COLO829 (cell line): ENCODE measurements at places on chromosomes 2 and 18.

DNA sequence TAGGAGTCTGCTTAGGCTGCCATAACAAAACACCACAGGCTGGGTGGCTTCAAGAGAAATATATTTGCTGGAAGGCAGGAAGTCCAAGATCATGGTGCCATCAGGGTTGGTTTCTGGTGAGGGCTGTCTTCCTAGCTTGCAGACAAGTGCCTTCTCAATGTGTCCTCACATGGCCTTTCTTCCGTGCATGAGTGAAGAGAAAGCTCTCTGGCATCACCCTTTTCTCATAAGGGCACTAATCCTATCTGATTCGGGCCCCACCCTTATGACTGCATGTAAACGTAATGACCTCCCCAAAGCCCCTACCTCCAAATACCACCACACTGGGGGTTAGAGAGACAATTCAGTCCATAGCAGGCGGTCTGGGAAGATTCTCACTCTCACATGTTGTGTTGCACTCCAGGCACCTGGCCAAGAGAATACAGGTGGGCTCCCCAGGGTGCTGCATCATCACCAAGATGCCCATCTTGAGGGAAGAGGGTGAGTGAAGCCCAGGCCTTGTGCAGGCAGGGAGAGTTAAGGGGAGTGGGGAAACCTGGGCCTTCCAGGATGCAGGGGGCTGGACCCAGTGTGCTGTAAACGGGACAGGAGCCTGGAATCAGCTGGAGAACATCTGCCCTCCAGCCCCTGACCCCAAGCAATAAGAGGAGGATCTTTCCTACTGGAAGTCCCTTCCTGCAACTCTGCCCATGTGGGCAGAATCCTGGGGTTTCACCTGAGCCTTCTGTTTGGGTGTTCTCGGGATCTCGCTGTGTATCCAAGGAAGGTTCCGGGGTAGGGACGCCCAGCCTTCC lies 10.2 kb downstream of the CATIP start:
- DNase-seq = no peak

GRCh38 chr2:142139384-142139783 lies 8.6 kb upstream of the LRP1B start:
- DNase-seq = no peak

DNA sequence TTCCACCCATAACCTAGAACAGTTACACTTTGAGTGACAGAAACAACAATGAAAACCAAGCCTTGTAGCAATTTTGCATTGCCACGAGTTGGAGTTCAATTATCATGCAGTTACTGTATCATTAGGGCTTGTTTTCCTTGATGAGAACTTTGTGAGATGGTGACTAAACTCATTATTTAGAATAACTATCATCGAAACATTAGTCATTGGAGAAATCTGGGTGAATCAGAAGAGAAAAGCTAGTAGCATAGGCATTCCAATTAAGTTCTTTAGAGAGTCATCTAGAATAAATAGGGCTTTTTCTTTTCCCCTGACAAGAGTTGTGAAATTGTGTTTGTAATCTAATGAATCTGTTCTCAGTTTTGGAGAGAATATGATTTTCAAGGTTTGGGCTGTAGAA lies 122.8 kb upstream of the DOCK10 start:
- DNase-seq = no peak

DNA sequence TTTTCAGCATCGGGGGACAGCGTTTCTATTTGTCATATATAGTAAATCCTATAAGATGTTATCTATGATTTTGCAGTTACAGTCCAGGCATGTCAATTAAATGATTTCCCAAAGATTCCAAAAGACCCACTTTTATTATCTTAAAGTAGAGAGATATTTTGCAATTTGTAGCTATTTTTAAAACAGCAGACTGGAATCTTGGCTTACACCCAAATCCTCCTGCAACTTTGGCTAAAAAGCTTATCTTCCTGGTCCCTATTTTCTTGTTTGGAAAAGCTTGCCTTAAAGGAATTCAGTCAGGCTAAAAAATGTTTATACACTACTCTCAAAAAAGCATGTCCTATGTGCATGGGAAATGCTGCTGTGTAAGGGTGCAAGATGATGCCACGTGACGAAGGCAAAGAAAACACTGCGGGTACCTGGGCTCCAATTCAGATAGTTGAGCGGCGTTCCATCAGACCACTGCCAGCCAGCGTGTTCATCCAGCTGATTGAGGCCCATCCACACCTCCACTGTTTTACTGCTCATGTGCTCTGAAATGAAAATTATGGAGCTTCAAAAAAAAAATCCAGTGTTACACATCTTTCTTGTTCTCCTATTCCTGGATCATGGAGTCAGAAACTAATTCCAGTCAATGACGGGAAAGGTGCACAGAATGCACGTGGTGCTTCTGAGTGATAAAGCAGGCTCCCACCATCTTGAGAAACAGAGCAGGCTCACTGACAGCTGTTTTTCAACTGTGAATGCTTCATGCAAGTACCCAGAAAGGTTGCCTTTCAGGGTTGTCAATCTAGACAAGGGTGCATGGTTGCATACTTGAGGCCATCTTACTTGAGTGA lies 33.8 kb downstream of the PLA2R1 start:
- no peak for DNase-seq

- DNase-seq = no peak
Observed at GRCh38 chr2:127578411-127578810, 42.9 kb downstream of the MYO7B start.

GRCh38 chr18:26667046-26667445 lies 118.7 kb upstream of the KCTD1 start:
- DNase-seq = no peak

GRCh38 chr2:233365861-233366520 lies 11.7 kb downstream of the DGKD start:
- DNase-seq = no peak

GRCh38 chr2:159147690-159148089 lies 138.8 kb downstream of the WDSUB1 start:
- DNase-seq = no peak

GRCh38 chr2:152573168-152573567 lies 144.1 kb downstream of the PRPF40A start:
- peak; percentile 80 for DNase-seq

DNA sequence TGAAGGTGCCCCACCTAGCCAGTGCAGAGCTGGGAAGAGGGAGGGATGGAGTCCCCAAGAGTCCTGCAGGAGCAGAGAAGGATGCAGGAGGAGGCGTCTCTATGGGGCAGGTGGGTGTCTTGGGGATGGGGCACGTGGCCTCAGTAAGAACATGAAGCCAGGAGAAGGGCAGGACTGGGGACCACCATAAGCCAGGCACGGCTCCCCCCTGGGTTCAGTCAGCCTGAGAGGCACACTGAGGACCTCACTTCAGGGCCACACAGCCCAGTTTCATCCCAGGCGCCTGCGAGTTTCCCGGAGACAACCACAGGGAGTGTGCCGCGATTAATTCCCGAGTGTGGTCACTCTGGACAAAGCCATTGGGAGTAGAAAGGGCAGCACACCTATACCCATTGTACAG lies 120.3 kb downstream of the GYPC start:
- DNase-seq = no peak

GRCh38 chr18:55833543-55833942 lies 245.6 kb upstream of the TCF4 start:
- DNase-seq = peak; percentile 25

- DNase-seq = no peak
Observed at GRCh38 chr2:161417438-161418274, 1.6 kb downstream of the TBR1 start.

DNA sequence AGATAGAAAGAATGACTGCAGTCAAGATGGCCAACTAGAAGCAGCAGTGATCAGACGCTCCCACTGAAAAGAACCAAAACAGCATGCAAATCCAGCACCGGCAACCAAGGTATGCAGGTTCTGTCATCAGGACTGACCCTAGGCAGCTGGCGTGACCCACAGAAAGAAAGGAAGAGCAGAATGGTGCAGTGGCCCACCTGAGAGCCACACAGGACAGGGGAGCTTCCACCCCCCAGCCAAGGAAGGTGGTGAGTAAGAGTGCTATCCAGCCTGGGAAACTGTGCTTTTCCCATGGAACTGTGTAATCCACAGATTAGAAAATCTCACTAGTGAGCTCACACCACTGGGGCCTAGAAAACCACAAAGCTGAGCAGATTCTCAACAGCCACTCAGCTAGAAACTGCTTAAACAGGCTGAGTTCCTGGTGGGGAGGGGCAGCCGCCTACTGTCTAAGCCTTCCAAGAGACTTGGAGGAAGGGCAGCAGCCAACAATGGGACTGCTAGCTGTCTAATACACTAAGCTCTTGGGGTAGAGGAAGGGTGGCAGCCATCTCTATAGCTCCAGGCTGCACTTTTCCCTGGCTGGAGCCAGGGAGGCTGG lies 127.9 kb downstream of the EVA1A start:
- DNase-seq = no peak

DNA sequence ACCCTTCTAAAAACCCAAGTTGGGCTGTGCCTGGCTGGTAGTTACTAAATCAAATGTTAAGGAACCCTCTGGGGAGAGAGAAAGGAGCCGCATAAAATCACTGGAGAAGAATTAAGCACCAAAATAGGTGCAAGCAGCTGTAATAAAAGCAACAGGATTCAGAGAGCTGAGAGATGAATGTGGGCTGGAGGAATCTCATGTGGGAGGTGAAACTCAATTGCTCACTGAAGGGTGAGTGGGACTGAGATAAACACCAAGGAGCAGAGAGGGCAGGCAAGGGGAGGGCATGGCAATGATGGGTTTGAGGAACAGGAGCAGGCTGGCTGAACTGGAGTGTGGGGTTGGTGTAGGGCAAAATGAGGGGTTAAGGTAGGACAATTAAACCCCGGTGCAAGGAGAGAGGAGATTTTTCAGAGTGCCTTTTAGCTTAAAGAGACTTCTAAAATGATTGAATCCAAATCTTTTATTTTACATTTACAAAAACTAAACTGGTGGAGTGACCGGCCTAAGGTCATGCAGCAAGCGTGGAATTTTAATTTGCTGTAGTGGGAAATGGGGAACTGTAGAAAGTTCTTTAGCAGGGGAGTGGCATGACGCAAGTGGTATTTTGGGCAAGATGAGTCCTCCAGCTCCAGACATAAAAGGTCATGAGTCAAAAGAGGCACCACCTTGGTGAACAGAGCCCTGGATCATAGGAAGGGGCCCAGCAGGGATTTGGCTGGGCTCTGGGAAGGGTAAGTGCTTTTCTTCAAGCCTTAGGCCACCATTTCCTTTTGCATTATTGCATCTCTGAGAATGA lies 10.5 kb downstream of the PLB1 start:
- no peak for DNase-seq

DNA sequence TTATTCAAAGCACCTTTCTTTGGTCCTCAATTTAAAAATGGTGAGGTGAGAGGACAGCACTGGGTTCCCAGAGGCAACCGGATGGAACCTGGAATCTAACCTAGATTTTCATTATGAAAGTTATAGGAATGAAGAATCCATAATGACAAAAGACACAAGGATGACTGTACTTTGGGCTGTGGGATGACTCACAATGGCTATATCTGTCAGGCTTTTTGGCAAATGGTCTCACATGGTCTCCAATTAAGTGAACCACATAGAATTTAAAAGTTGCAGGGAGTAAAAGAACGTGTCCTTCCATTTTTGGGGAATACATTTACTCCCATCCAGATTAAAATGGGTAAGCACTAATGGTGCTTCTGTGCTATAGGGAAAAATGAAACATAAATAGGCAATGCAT lies 31.8 kb upstream of the LYPD1 start:
- DNase-seq = peak; percentile 18

DNA sequence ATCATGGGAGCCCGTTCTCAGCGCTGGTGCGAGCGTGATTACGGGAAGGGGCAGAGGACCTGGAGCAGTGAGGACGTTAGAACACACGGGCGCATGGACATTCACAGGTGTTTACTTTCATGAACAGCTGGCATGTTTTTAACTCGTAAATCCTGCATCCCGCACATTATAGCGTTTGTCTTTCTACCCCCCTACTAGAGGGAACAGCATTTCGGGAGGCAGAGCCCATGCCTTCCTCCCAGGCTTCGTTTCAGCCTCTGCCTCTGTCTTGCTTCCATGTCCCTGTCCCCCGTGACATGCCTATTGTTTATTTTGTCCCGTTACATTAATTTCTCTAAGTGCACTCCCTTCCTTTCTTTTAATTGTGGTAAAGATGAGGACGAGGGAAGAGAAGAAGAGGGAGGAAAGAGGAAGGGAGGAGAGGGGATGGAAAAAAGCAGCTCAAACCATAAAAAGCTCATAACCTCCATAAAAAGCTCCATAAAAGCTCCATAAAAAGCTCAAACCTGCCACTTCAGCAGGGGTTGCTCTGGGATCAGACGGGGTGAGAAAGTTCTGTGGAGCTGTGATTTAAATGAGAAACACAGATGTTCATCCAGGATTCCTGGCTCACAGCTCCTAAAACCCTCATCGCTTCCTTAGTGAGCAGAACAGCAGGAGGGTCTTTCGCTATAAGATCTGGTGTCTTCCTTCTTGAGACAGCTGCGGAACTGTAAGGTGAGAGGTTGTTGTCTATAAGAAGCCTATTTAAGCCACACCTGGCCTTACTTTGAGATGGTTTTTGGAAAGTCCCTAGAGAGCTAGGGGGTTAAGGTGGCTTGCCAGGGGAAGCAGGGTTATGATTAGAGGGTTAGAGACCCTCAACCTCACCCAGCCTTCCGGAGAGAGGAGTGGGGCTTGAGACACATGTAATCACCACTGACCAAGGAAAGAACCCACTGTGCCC lies 66.6 kb upstream of the SNTG2 start:
- DNase-seq = no peak

DNA sequence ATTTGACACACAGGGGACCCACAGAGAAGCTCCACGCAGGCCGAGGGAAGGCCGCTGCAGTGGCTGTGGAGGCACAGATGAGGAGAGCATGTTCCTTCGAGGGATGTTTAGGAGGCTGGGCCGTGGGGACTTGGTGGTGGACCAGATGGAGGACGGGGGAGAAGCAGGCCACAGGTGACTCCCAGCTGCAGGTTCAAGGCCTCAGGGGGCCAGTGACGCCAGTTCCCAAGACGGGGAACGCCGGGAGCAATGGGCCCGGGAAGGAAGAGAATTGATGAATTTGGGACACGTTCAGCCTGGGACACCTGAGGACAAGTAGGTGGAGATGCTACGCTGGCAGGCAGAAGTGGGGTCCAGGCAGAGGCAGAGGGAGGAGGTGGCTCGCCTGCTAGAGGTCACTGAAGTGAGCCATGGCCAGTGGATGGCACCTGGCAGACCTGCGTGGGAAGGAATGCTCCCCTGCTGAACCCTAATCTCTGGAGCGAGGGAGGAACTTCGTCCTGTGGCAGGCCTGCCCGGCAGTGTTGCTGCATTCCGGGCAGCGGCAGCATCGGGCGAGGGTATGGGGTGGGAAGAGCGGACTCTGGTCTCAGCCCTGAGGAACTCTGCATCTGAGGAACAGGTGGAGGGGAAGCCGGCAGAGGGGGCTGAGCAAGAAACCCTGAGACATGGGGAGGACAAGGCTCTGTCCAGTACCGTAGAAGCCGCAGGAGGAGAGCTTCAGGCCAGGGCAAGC lies 25.2 kb upstream of the HPCAL1 start:
- DNase-seq = no peak

DNA sequence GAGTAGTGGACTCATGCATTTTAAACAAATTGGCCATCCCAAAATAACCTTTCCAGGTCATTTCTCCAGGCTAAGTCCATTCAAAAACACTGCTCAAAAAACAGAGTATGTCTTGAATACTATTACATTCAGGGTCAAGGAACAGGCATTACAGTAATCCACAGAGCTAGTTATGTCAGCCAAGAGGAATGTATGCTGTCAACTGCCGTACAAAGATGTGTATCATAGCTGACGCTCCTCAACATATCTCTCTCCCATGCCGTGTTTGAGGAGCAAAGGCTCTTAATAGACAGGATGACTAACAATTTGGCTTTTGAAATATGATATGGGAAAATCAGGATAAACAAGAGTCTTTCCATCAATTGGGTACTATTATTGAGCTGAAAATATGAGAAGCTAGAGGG lies 68.8 kb upstream of the KCTD1 start:
- DNase-seq = peak; percentile 83
